ENCODE measurements at places on chromosomes 4 and X.

- no peak for ATAC-seq
These were observed 12.5 kb downstream of the SORCS2 start for GRCh38 chr4:7204656-7205387.

DNA sequence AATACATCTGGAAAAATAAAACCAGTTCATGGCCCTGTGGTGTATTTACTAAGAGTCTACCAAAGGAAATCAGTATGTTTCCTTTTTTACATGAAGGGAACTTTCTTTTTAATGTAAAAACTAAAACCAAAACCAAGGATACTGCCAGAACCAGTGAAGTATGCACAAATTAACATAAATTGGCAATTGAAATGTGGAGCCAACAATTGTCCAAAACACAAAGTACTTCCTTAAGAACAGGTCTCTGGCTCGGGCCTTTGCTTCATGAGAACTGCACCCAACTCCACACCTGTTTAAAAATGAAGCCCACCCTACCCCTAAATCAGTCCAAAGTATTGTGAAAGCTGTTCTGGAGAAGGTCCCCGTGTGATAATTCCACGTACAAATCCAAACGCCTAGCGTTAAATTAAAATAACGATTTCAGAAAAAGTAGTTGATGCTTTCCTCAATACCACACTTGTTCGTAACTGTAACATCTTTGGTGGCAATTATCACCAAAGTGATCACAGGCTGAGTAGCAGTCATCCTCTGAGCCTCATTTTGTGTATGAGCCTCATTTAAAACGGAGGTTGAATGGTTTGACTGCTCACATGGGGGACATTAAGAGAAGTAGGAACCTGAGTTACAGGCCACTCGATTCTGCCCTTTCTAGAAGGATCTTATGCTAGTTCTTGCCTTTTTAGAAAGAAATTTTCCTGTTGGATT, 93.0 kb downstream of the GEMIN8 start:
- no peak for ATAC-seq

DNA sequence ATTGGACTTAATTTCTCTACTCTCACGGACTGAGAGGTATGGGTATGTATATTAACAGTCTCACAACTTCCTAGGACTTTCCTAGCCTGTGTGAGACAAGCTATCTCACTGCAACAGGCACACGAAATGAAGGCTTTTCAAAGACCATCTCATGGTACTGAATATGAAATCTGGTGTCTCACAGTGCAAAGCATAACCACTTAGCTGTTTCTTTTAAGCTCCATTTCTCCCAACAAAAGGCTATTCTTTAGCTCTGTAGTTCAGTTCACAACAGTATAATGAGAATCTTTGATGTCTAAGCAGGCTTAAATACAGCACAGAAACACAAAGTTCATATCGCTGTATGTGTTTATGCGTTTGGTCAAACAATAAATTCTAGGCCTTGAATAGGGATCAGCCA, 116.2 kb upstream of the PCDH18 start:
- no peak for ATAC-seq

DNA sequence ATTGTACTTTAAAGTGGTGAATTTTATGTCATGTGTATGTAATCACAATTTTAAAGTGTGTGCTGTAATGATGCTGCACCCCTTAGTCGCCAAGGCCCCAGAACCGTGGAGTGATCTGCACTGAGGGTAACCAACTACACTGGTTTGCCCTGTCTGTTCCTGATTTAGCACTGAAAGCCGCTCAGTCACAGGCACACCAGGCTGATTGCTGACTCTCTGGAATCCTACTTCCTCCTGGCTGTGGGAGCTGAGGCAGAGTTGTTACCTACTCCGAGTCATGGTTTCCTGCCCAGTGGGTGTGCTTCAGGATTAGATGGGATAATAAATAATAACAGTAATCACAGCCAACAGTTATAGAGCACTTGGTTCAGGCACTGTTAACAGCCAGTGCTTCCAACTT, 645.4 kb downstream of the BCOR start:
- ATAC-seq, result no peak

GRCh38 chr4:12949719-12950490, 534.2 kb downstream of the RAB28 start:
- ATAC-seq, result no peak

- ATAC-seq, result no peak
These were observed 39.8 kb downstream of the GRIA3 start for GRCh38 chrX:123223859-123224258.

GRCh38 chr4:2059046-2059725, at the start of gene NAT8L:
TSS of gene NAT8L (plus strand) at chr4:2059327. CDS start at chr4:2059512, 185 bp downstream.
- no peak for ATAC-seq

DNA sequence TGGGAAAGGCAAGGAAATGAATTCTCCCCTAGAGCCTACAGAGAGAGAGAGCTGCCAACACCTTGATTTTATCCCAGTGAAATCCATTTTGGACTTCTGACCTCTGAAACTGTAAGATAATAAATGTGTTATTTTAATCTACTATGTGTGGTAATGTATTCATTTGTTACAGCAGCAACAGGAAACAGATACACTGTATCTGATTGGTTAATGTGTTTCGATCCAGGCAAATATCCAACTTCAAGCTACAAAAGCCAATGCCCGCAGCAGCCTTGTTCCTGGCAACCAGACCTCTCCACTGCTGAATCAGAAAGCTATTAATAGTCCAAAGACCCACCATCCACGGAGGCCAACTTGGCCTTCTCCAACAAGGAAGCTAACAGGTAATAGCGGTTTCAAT, 318.1 kb downstream of the PTTG2 start:
- no peak for ATAC-seq

GRCh38 chr4:7341491-7342222, 93.1 kb downstream of the PSAPL1 start:
- ATAC-seq, result no peak

DNA sequence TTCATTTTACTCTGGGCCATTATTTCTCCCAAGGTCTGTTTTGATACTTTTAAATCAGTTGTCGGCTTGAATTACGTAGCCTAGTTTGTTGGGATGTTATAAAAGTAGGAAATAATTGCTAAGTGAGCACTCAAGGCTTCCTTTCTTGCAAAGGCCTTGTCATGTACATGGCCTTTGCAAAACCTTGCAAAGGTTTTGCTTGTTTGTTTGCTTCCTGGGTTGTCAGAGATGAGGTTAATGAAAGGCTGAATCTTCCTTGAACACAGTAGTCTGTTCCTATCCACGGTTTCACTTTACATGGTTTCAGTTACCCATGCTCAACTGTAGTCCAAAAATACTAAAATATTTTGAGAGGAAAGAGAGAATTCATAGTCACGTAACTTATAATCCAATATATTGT, 113.5 kb downstream of the NAA11 start:
- no peak for ATAC-seq

- ATAC-seq, result peak; percentile 85
These were observed 64.9 kb upstream of the SCOC start for GRCh38 chr4:140308366-140309123.

DNA sequence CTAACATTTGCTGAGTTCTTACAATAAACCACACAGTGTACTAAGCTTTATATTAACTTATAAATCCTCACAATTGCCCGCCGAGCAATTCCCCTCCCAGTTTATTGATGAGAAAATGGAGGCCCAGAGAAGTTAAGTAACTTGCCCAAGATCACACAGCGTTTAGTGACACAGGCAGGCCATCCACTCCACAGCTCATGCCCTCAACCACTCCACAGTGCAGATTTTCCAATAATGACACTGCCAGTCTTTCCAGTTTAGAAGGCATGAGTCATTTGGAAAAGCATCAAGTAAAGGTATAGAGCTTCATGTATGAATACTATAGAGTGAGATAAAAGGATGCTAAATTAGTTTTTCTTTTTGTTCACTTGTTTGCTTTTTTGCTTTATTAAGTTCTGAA, 208.5 kb downstream of the CAMK2D start:
- no peak for ATAC-seq

DNA sequence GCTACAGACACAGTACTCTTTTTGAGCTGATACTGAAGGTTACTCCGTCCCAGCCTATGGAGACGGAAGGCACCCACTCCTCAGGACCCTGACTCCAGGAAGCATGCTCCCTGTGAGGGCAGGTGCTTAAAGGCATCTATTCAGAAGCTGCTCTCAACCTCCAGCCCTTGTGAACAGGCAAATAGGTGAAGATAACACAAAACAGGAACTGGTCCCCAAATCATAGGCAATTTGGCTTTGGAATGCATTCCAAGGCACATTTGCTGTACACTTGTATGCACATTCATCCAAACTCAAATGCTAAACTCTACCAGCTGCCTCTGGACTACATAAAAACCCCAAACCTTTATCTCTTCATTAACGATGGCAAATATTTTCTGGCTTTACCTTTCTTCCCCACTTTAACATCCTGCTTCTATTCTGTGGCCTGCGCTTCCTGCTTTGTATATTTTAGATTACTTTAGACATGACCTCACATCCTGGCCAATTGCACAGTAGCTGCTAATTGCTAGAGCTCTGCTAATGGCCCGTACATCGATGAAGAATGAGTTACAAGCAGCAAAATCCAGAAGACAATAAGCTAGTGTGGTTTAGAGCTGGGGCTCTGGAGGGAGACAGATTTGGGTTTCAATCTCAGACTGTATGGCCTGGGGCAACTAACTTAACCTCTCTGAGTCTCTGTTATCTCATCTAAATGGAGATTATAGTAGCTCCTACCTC, 3.2 kb downstream of the SEL1L3 start:
- ATAC-seq, result peak; percentile 38

DNA sequence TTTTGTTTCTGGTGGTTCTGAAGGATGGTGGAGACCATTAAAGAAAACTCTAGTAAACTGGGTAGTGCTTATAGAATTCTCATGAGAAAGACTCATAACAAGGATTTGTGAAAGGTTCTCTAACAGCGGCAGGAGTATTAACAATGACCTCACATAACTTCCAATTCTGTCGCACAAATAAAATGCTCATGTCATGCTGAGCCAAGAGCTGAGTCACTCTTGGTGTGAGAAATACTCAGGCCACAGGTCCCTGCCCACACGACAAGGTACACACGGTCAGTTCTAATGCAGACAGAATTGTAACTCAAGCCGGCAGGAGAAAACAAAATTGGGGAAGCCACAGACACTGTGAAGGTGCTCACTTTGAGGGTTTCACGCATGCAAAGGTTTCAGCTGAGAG, 34.4 kb upstream of the C4orf50 start:
- ATAC-seq, result no peak

DNA sequence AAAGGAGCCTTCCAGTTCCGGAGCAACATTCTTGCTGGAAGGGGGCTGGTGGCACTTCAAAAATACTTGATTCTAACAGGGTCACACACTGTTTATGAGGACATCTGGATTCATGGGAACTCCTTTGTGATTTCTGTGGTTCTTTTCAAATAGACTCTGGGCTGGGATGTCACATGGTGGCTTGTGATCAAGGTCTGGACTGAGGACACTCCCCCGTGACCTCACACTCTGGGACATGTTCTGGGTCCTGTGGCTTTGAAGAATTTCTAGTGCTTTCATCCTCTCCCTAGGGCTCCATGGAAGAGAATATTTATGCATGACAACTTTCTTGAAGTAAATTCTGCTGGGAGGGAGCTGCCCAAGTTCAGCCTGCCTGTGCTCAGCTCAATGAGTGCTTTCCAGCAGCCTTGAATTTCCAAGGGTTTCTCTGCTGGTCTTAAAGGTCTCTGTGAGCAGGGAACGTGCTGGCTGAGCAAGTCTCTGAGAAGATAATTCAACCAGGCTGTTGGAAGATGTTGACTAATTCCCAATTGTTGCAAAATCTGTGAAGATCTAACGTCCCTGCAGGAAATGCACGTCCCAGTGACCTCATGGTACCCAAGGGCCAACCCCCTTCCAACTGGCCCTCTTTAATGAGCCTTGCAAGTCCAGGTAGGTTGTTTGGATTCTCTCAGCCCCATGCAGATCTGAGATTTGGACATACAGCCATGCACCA, 36.3 kb downstream of the GPR143 start:
- no peak for ATAC-seq

DNA sequence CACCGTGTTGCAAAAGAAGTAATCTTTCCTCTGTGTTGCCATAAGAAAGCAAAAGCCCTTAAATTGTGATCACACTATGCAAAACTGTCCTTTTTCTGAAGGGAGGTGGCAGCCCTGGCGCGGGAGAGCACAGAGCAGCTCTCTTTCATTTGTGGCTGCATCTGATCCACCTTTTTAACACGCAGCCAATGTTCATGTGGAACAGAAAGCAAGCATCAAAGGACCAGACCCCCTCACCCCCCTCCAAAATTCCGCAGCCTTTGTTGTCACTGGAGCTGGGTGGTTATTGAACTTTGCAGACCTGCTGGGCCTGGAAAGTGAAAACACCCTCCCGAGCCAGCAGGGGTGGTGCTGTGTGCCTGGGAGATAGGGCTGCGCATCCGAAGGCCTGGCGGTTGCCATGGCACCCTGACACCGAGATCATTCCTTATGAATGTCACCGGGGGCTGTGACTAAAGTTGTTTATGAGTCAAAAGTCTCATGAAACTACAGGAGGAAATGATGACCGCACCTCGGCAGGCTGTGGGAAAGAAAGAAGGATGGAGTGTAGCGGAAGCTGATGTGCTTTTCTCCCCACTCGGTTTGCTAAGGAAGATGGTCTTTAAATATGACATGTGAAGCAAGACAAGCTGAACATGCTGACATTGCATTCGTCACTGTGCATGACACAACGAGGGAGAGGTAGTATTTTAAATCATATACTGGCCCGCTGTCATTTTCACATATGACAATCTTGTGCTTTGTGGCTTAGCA, 367.4 kb downstream of the UNC5C start:
- peak; percentile 68 for ATAC-seq

- ATAC-seq, result no peak
These were observed 3.9 kb downstream of the L1CAM start for GRCh38 chrX:153882086-153882498.

DNA sequence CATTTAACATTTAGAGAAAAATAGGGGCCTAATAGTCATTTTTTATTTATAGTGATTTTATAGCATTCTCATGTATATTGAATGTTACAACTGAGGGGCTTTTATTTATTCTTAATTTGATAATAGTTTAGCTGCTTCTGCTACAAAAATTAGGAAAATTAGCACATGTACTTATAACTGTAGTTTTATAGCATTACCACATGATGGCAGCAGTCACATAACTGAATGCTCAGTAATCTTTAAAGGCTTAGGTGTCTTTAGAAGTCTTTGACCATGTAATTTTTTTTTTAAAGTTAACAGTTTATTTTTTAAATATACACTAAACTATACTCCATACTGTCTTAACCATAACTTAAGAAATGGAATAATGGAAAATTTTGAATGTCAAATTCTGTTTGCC, 136.6 kb downstream of the STAG2 start:
- peak; percentile 65 for ATAC-seq

GRCh38 chr4:42396752-42397634, at the start of gene SHISA3:
TSS of gene SHISA3 (plus strand) at chr4:42397488. CDS start at chr4:42398057, 569 bp downstream.
- ATAC-seq, result peak; percentile 69

GRCh38 chr4:141658309-141658708, 21.9 kb downstream of the IL15 start:
- no peak for ATAC-seq

DNA sequence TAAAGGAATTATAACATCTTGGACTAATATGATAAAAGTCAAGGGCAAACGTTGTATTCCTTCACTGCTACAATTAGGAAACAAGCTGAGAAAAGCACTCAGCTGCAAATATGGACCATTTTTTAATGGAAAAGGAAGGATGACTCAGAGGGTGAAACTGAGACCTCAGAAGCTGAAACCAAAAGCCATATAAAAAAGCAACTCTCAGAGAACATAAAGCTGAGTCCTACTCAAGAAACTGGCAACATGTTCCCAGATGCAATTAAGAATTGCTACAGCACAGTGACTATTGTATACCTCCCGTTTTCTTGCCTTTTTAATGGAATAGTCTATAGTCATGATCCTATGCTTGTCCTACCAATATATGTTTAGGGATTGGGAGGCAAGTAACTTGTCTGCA, 1106.4 kb upstream of the INTU start:
- ATAC-seq, result no peak

GRCh38 chr4:122671919-122672490, 51.1 kb upstream of the IL21 start:
- ATAC-seq, result no peak

GRCh38 chr4:174460684-174461083, 61.6 kb downstream of the HPGD start:
- no peak for ATAC-seq

Data from SK-N-SH treated with all-trans-retinoic acid at 6 μM for 48 hours (cell line).